ENCODE measurements at places on chromosomes 6 and 20. TPM values are rescaled to one million over a fixed set of nuclear protein-coding genes. Genes with fewer than 3 reads are reported as not detected.

The ADGRF1 gene
- total RNA-seq: not detected

The CCDC170 gene
- 1.2 TPM for total RNA-seq

The MCHR2 gene
- not detected for total RNA-seq

The APOM gene
- total RNA-seq: 2.6 TPM

The GTSF1L gene
- not detected for total RNA-seq

The GSTA5 gene
- not detected for total RNA-seq

GRCh38 chr6:170442596-170442995 lies 110.5 kb downstream of the PSMB1 start:
- no peak for DNase-seq
- H3K27ac ChIP-seq: no peak overlapping the region
- peaks cover 67% of the 10 kb centered on the region for H3K4me1 ChIP-seq
- H3K27me3 ChIP-seq: peaks cover 2% of the 10 kb centered on the region

- H3K27ac ChIP-seq: no peak overlapping the region
- no peaks in the 10 kb centered on the region for H3K27me3 ChIP-seq
- H3K4me3 ChIP-seq: no peak overlapping the region
- peaks cover 16% of the 10 kb centered on the region for H3K36me3 ChIP-seq
- no peak for DNase-seq
- peaks cover 4% of the 10 kb centered on the region for H3K4me1 ChIP-seq
These were observed 42.1 kb downstream of the GFRA4 start for GRCh38 chr20:3621111-3621510.

GRCh38 chr6:33718713-33719112 lies 7.2 kb upstream of the UQCC2 start:
- peaks cover 12% of the 10 kb centered on the region for H3K4me1 ChIP-seq
- H3K36me3 ChIP-seq: peaks cover 11% of the 10 kb centered on the region
- H3K27me3 ChIP-seq: peaks cover 11% of the 10 kb centered on the region
- H3K4me3 ChIP-seq: no peak overlapping the region

DNA sequence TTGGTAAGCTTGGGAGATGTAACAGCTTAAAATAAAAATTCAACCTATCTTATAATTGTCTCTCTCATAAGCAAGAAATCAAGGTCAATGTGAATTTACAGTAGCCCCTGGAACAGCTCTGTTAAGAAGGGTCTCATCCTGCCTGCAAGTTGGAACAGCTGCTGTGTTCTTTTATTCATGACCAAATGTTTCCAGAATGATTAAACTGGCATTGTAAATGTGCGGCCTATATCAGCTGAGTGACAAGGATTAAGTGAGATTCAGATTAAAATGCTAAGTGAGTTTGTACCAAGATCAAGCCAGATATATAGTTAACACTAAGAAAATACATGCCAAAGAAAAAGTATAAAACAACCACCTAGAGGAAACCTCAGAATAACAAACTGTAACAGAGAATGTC lies 45.3 kb upstream of the NRSN1 start:
- no peak overlapping the region for H3K27ac ChIP-seq
- H3K4me1 ChIP-seq: no peaks in the 10 kb centered on the region
- H3K4me3 ChIP-seq: no peak overlapping the region
- no peaks in the 10 kb centered on the region for H3K27me3 ChIP-seq
- H3K36me3 ChIP-seq: no peaks in the 10 kb centered on the region

- H3K36me3 ChIP-seq: no peaks in the 10 kb centered on the region
- peaks cover 18% of the 10 kb centered on the region for H3K4me1 ChIP-seq
- H3K27me3 ChIP-seq: no peaks in the 10 kb centered on the region
- DNase-seq: peak; percentile 88
- no peak overlapping the region for H3K4me3 ChIP-seq
These were observed 88.5 kb downstream of the LY86 start for GRCh38 chr6:6676910-6677441.

- H3K36me3 ChIP-seq: no peaks in the 10 kb centered on the region
- no peak for DNase-seq
- H3K27me3 ChIP-seq: peaks cover 7% of the 10 kb centered on the region
- H3K4me3 ChIP-seq: no peak overlapping the region
- no peak overlapping the region for H3K27ac ChIP-seq
These were observed 110.2 kb upstream of the FOXQ1 start for GRCh38 chr6:1201547-1202200.

DNA sequence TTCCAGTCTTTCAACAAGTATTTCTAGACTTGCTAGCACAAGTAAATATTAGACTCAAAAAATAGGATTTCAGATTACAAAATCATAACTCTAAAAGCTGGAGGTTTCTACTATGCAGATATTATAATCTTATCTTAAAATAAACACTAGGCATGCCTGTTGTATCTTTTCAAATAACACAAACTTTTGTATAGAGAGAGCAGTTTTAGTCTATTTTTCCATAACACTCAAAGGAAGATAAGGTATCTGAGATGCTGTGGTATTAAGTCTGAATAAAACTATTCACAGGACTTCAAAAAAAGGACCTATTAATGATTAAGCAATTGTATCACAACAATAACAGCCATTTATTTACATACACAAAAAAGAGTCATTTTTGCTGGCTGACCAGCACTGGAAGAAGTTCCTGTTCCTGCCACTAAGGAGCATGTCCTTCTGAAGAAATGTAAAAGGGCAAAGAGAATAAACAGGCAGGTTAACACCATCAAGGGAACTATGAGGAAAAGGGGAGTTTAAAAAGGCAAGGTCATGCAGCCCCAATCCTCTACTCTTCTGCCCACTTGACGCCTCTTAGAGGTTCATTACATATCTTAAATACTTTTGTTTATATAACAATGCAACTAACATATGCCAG lies 39.4 kb downstream of the REPS1 start:
- no peak overlapping the region for H3K27ac ChIP-seq
- no peak overlapping the region for H3K4me3 ChIP-seq
- peaks cover 8% of the 10 kb centered on the region for H3K36me3 ChIP-seq

GRCh38 chr20:1341561-1342265 lies 12.8 kb upstream of the SDCBP2 start:
- H3K36me3 ChIP-seq: no peaks in the 10 kb centered on the region
- peaks cover 11% of the 10 kb centered on the region for H3K4me1 ChIP-seq
- no peak overlapping the region for H3K27ac ChIP-seq

DNA sequence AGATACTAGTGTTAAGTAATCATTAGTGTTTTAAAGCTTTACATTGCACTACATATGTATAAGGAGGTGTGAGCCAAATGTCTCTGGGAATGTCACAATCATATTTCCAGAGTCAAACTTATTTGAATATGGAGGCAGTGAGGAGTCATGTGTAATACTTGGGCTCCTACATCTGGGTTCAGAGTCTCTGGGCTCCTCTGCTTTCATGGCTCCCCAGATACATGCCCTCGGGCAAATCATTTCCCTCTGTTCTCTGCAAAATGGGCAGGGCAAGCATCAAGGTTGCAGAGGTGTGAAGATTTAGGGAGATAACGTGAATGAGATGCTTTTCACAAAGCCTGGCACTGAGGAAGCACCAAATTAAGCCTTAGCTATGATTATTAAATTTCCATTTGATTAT lies 138.3 kb upstream of the SGK1 start:
- H3K4me3 ChIP-seq: no peak overlapping the region
- H3K36me3 ChIP-seq: no peaks in the 10 kb centered on the region
- H3K27me3 ChIP-seq: no peaks in the 10 kb centered on the region

DNA sequence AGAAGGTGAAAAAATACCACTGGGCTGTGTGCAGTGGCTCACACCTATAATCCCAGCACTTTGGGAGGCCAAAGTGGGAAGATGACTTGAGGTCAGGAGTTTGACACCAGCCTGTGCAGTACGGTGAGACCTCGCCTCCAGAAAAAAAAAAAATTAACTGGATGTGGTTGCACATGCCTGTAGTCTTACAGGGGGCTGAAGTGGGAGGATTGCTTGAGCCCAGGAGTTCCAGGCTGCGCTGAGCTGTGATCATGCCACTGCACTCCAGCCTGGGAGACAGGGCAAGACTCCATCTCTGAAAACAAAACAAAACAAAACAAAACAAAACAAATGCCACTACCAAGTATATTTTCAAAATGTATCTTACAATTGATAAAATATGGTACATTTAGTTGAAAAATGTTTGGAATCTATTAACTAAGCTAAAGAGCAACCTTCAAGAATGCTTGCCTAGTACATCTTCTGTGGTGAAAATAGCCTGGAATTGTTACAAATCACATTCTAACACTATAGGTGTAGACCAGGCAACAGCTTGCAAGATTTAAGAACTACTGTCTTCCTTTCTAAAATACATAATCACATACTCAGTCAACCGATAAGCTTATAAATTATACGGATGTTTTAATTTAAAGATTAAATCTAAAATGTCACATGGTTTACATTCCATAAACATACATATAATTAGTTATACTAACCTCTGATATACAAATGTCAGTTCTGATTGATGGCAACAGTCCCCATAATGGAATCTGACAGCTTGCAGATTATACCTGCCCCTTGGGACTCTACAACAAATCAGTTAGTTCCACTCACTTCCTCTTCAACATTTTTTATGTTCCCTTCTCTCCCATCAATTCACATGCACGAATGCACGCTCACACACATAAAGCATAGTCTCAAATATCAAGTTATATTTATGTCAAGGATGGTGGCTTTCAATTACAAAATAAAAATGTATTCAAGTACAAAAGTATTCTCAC lies 150.8 kb downstream of the ASCC3 start:
- H3K4me1 ChIP-seq: no peaks in the 10 kb centered on the region
- H3K27ac ChIP-seq: no peak overlapping the region
- H3K36me3 ChIP-seq: no peaks in the 10 kb centered on the region
- H3K27me3 ChIP-seq: no peaks in the 10 kb centered on the region
- H3K4me3 ChIP-seq: no peak overlapping the region
- no peak for DNase-seq

GRCh38 chr6:169420912-169421543 lies 167.4 kb upstream of the THBS2 start:
- no peaks in the 10 kb centered on the region for H3K27me3 ChIP-seq
- H3K36me3 ChIP-seq: no peaks in the 10 kb centered on the region
- no peak overlapping the region for H3K27ac ChIP-seq
- DNase-seq: no peak
- no peak overlapping the region for H3K4me3 ChIP-seq
- H3K4me1 ChIP-seq: no peaks in the 10 kb centered on the region
